ENCODE measurements at places on chromosomes 16 and 17. TPM values are rescaled to one million over a fixed set of nuclear protein-coding genes. Genes with fewer than 3 reads are reported as not detected.

GRCh38 chr17:75205793-75206163 lies 299 bp downstream of the NUP85 start:
- H3K27me3 ChIP-seq: no peaks in the 10 kb centered on the region
- DNase-seq: no peak
- H3K4me1 ChIP-seq: peaks cover 12% of the 10 kb centered on the region

PRCD gene
- total RNA-seq: 3.7 TPM

GRCh38 chr17:9072696-9073339 lies 51.5 kb downstream of the NTN1 start:
- no peak overlapping the region for H3K4me3 ChIP-seq
- H3K27ac ChIP-seq: peak overlapping the region; percentile 40
- peak; percentile 18 for DNase-seq
- H3K27me3 ChIP-seq: no peaks in the 10 kb centered on the region

SULT1A2 gene
- total RNA-seq: not detected

DNA sequence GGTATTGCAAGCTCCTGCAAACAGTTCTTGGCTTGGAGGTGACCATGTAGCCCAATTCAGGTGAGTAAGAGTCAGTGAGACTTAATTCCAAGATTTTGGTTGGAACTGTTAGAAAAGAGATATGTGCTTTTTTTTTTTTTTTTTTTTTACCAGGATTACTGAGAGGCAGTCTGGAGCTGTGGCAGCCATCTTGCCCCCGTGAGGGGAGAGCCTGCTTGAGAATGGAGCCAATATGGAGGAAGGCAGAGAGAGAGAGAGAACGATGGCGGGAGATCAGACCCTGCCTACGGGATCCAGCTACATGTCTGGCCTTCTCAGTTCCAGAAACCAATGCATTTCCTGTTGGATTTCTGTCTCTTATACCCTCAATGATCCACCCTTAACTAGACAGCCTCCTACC lies 97.8 kb downstream of the MYH11 start:
- H3K27ac ChIP-seq: no peak overlapping the region
- H3K4me1 ChIP-seq: no peaks in the 10 kb centered on the region
- H3K4me3 ChIP-seq: no peak overlapping the region
- DNase-seq: no peak

DNA sequence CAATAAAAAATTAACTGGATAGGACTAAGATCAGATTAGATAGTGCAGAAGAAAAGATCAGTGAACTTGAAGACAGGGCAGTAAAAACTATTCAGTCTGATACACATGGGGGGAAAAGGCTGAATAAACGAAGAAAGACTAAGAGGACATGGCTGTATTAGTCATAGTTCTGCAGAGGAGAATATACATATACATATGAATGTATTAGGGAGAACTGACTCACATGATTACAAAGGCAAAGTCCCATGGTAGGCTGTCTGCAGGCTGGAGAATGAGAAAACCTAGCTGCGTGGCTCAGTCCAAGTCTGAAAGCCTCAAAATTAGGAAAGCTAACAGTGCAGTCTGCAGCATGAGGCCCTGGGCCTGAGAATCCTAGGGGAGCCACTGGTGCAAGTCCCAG lies 98.2 kb upstream of the GNAO1 start:
- no peaks in the 10 kb centered on the region for H3K36me3 ChIP-seq
- H3K4me3 ChIP-seq: no peak overlapping the region
- no peaks in the 10 kb centered on the region for H3K27me3 ChIP-seq
- no peaks in the 10 kb centered on the region for H3K4me1 ChIP-seq
- H3K27ac ChIP-seq: no peak overlapping the region

TMEM238L gene
- total RNA-seq: not detected

GRCh38 chr16:84053237-84053636 lies 10.6 kb upstream of the SLC38A8 start:
- H3K27ac ChIP-seq: no peak overlapping the region
- no peak for DNase-seq
- no peaks in the 10 kb centered on the region for H3K27me3 ChIP-seq
- no peak overlapping the region for H3K4me3 ChIP-seq

GRCh38 chr17:22265807-22266206 lies 573.5 kb downstream of the KCNJ18 start:
- no peak overlapping the region for H3K27ac ChIP-seq
- no peaks in the 10 kb centered on the region for H3K36me3 ChIP-seq
- no peak for DNase-seq
- no peaks in the 10 kb centered on the region for H3K4me1 ChIP-seq
- H3K27me3 ChIP-seq: no peaks in the 10 kb centered on the region
- no peak overlapping the region for H3K4me3 ChIP-seq

- no peak overlapping the region for H3K27ac ChIP-seq
- DNase-seq: no peak
- H3K36me3 ChIP-seq: no peaks in the 10 kb centered on the region
- H3K4me1 ChIP-seq: no peaks in the 10 kb centered on the region
- no peak overlapping the region for H3K4me3 ChIP-seq
- peaks cover 8% of the 10 kb centered on the region for H3K27me3 ChIP-seq
These were observed 144.2 kb downstream of the IRF8 start for GRCh38 chr16:86042996-86043725.

RHBDL3 gene
- not detected for total RNA-seq

PABPN1L gene
- total RNA-seq: not detected

DNA sequence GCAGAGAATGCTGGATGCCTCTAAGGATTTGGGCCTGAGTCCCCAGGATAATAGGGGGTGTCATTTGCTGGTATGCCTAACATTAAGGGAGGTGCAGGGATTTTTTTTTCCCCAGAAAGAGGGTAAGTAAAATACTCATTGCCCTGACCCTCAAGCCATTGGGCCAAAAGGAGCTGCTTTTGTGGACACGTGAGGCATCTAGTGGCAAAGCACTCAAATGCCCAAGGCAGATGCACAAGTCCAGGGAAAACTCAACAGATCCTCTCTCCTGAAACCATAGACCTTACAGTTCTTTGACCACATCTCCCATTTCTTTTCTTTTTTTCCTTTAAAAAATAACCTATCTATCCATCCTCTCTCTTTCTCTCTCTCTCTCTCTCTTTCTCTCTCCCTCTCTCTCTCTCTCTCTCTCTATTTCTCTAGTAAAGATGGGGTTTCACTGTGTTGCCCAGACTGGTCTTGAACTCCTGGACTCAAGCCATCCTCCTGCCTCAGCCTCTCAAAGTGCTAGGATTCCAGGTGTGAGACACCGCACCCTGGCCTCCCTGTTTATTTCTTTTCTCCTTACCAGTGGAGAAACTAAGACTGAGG lies 11.8 kb downstream of the IRX5 start:
- no peaks in the 10 kb centered on the region for H3K4me1 ChIP-seq
- peaks cover 45% of the 10 kb centered on the region for H3K27me3 ChIP-seq
- DNase-seq: no peak
- H3K4me3 ChIP-seq: no peak overlapping the region

C16orf54 gene
- 0.26 TPM for total RNA-seq

GRCh38 chr17:27257031-27257357 lies 36.9 kb upstream of the WSB1 start:
- peak overlapping the region; percentile 20 for H3K27ac ChIP-seq
- no peaks in the 10 kb centered on the region for H3K36me3 ChIP-seq
- no peak for DNase-seq
- H3K4me3 ChIP-seq: no peak overlapping the region
- no peaks in the 10 kb centered on the region for H3K27me3 ChIP-seq
- H3K4me1 ChIP-seq: no peaks in the 10 kb centered on the region

GRCh38 chr17:30234296-30234695 lies 1.2 kb downstream of the SLC6A4 start:
- no peak overlapping the region for H3K4me3 ChIP-seq
- H3K27ac ChIP-seq: no peak overlapping the region
- H3K27me3 ChIP-seq: peaks cover 43% of the 10 kb centered on the region
- H3K4me1 ChIP-seq: peaks cover 14% of the 10 kb centered on the region

SBK1 gene
- 1.8 TPM for total RNA-seq

KRTAP16-1 gene
- not detected for total RNA-seq
